ENCODE measurements at places on chromosomes 2 and 18.

- DNase-seq, result no peak
These were observed 14.6 kb downstream of the CXCR1 start for GRCh38 chr2:218152172-218152571.

- no peak for DNase-seq
These were observed 1400.7 kb upstream of the ACVR2A start for GRCh38 chr2:146444085-146444484.

DNA sequence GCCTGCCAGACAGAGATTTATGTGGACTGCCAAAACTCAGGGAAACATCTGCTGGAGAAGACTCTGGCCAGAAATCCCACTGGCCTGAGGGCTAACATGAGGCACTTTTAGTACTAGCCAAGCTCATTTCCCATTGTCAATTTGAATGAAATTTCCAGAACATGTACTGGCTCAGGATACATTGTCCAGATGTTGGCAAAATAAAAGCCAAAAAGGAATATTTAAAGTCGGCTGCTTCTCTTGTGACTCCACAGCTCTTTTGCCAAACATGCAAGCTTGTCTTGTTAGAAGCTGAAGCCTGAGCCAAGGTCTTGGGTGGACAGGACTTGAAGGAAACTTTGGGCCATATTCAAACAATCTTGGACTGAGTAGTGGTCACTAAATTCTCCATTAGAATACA is 215.5 kb downstream of the NCKAP5 start:
- no peak for DNase-seq

- DNase-seq, result peak; percentile 47
These were observed 48.5 kb downstream of the SOCS6 start for GRCh38 chr18:70337139-70337972.

GRCh38 chr18:3340682-3341097 is 78.8 kb downstream of the MYL12B start:
- no peak for DNase-seq

DNA sequence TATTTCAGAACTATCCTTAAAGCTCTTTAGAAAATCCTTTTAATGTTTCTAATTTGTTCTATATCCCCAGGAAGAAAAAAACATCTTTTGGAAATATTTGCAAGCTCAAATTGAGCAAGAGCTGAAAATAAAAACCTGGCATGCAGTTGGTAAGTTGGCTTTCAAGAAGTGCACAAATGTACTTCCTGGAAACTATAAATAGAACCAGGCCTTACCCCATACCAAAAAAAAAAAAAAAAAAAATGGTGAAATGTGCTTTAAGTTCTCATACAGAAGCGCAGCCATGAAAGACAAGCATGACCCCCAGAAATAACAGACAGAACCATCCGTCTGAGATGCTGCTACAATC is 178.5 kb downstream of the HDAC4 start:
- DNase-seq, result peak; percentile 83

- DNase-seq, result no peak
These were observed 101.1 kb downstream of the GALNT3 start for GRCh38 chr2:165692906-165693305.

DNA sequence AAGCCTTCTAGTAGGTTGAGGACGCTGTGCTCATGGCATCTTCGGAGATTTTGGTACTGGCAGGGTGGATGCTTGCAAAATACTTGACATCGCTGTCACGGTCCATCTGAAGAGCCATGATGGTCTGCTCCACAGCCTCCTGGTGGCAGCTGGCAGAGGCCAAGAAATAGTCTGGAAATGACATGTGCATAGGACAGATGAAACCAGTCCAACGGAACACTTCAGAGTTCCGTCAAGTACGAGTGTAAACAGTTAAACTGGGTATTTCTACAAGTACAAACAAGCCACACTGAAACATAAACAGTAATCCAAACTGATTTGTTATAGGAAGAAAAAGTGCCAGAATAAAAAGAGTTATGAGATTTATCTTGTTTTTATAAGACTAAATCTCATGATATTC is 66.6 kb downstream of the PPP4R1 start:
- no peak for DNase-seq

DNA sequence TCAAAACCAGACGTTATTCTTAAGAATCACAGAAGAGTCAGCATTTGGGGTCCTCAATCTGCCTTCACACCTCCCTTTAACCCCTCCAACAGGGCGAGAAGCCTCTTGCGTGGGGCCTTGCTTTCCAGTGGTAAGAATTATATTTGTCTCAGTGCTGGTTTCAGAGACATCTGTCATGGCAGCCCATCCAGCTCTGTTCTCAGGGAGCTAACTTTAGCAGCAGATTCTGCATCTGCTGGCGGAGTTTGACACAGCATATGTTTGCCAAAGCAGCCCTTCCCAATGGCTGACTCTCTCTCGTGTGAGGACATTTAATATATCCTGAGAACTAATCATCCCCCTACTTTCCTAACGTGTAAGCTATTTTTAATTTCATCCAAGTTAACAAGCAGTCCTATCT is 91.5 kb upstream of the BCL11A start:
- DNase-seq, result no peak

- DNase-seq, result no peak
These were observed 677 bp upstream of the TMEM178A start for GRCh38 chr2:39664888-39665591.

DNA sequence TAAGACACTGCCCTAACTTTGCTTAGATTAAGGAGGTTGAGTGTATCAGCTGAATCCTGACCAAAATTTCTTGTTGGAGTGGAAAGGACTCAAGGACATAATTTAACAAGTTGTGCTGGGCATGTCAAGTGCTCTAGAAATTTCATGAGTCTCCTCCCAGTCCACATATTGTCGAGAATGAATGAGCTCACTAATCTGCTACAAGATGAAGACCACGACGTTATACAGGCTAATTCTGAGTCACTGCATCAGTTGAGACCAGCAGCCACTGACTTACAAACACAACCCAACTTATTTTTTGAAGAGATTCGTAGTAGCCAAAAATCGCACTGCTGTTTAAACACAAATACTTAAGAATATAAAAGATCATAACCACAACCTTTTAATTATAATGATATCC is 28.7 kb upstream of the SLC8A1 start:
- DNase-seq, result peak; percentile 11

- DNase-seq, result no peak
These were observed 60.8 kb upstream of the STAM2 start for GRCh38 chr2:152236191-152236925.

DNA sequence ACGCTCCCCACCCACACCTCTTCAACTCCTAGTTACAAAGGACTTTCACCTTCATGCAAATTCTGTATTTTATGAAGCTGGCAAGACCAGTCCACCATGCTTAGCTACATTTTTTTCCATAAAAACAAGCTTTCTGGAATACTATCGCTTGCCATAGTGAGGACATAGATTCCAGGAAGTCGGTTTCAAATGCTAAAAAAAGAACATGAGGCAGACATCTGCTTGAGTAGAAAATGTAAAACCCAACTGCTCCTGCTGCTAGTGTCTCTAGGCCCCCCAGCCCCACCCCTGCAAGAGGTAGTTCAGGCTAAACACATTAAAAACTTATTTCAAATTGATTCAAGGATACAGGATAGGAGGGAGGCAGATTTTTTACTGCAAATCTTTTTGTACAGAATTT is 148.9 kb downstream of the SMAD2 start:
- DNase-seq, result no peak

GRCh38 chr18:63240531-63241316 is 78.8 kb downstream of the BCL2 start:
- no peak for DNase-seq

GRCh38 chr2:144230448-144231085 is 289.4 kb downstream of the ZEB2 start:
- peak; percentile 33 for DNase-seq

- no peak for DNase-seq
These were observed 35.1 kb downstream of the MYO1B start for GRCh38 chr2:191280290-191280689.

DNA sequence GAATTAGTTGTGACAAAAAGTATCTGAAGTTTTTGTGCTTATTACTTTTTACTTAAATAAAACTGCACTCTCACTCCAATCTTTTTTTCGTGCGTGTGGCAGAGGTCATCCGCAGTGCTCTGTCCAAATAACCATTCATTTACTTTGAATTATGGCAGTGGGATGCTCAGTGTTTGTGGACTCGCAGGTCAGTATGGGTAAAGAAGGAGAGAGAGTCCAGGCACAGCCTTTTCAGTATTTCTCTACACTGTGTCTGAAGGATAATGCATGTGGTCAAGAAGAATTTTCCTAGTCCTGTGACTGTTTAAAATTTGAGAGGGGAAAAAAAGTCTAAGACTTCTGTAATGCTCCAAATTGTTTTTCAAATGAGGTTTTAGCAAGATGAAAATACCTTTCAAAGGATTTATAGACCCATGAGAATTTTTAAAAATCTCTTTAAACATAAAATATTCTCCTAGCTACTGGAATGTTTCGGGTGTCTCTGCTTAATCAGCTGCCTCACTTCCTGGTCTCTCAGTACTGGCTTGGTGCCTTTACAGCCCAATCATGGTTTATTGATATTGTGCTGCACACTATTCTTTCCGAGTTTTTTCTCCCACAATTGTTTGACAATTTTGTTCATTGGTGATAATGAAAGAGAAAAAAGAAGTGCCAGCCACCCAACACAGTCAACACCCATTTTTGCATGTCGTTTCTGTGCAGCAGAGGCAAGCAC is 453.2 kb downstream of the PTPRM start:
- no peak for DNase-seq

GRCh38 chr18:39666541-39666940 is 2100.9 kb upstream of the CELF4 start:
- no peak for DNase-seq

DNA sequence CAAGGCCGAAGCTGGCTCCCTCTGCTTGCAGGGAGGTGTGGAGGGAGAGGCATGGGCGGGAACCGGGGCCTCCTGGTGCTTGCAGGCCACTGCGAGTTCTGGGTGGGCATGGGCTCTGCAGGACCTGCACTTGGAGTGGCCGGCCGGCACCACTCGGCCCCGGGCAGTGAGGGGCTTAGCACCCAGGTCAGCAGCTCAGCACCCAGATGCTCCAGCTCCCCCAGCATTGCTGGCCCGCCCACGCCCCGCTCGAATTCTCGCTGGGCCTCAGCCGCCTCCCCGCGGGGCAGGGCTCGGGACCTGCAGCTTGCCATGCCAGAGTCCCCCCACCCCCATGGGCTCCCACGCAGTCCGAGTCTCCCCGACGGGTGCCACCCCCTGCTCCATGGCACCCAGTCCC is 176.2 kb upstream of the FAM98A start:
- no peak for DNase-seq

DNA sequence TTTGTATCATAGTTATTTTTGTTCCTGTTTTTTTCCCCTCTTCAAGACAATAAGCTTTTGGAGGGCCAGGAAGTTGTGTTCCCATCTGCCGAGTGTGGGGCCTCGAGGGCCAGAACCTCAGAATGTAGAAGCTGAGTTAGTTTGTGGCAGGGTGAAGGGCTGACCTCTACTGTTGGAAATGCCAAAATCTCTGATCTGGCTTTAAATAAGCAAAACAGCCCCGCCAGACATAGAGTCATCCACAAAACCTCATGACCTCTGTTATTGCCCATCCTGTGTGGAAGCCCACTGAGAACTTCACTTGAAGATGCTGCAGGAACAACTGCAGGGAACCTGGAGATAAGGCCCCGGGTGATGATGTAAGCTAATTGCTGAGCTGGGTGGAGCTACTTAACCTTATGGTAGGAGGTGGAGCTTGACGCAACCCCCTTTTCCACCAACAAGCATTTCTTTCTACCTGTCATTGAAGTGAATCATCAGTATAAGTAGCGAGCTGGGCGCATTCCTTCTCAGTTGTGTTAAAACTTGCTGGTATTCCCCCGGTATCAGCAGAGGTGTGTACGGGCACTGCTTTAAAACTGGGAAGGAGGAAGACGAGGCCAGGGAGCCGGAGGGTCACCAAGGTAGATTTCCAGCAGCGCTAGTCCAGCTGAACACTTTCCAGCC is 177.2 kb downstream of the NEDD4L start:
- no peak for DNase-seq

- no peak for DNase-seq
These were observed 117.4 kb downstream of the HDAC4 start for GRCh38 chr2:239283288-239283945.

DNA sequence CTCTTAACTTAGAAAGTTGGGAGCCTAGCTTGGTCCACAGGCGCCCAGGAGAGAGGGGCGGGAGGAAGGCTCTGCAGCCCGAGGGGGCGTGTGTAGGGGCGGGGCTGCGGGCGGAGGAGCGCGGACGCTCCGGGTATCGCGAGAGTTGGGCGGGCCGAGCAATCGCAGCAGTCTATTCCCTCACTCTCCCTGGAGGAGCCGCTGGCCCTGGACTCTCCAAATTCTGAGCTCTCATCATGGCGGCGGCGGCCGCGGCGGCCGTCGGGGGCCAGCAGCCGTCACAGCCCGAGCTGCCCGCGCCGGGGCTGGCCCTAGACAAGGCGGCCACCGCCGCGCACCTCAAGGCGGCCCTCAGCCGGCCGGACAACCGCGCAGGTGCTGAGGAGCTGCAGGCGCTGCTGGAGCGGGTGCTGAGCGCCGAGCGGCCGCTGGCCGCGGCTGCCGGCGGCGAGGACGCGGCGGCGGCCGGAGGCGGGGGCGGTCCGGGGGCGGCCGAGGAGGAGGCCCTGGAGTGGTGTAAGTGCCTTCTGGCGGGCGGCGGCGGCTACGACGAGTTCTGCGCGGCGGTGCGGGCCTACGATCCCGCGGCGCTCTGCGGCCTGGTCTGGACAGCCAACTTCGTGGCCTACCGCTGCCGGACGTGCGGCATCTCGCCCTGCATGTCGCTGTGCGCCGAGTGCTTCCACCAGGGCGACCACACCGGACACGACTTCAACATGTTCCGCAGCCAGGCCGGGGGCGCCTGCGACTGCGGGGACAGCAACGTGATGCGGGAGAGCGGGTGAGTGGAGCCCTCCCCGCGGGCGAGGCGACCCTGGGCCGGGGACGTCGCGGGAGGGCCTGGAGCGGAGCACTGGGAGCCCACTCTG is at the start of gene UBR3:
UBR3 (plus strand) TSS at position 183 of the 869 bp plus-strand sequence; CDS start at position 237, 54 bp downstream.
- DNase-seq, result peak; percentile 95

DNA sequence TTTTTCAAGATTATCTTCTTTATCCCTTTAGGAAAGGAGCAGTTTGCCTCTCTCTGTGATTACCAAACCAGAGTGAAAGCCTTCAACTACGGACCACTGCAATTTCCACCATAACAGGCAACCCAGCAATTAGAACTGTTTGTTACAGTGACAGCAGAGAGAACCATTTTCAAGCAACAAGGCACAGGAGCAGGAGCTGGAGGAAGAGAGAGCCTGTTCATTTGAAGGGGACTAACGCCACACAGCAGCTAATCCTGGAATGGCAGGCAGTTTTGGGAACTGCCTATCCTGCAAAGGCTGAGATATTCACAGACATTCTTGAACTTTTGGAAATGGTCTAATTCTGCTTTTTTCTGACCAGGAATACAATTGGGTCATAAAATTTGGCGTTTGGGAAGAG is 1541.9 kb upstream of the PIK3C3 start:
- peak; percentile 19 for DNase-seq

GRCh38 chr18:8329186-8329771 is 280.0 kb upstream of the RAB12 start:
- no peak for DNase-seq

DNA sequence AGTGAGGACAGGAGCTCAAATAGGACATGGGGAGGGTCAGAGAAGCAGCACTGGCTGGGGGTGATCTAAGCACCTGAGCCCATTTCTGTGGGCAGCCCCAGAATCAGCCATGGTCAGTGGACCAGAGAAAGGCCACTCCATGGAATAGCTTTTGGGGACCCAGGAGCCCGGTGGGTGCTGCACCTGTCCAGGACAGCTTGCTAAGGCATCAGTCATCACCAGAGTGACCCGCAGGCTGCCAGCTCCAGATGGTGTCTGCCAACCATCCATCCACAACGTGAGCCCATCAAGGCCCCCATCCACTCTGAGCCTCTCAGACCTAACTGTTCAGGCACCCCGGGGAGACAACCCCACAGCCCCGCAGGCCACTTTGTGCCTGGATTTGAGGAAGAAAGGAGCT is 23.6 kb upstream of the COL6A3 start:
- no peak for DNase-seq

- DNase-seq, result no peak
These were observed 24.0 kb downstream of the IL18RAP start for GRCh38 chr2:102446936-102447335.

Data from NB4 (cell line).